ENCODE measurements at places on chromosomes 2 and 18.

DNA sequence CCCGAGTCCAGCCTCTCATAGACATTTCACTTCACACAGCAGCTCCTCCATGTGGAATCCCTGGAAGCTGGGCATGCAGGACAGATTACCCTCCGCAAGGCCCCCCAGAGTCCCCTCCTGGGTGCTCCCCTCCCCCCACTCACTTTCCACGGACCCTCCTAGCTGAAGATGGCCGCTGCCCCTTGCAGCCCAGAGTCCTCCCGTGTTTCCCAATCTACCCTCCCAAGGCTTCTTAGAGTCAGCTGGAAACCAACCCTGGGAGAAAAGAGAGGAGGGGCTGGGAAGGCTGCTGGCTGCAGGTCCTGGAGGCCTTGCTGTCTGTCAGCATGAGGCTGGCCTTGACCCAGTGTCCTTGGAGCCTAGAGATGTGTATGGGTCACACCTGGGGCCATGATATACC lies 49.0 kb upstream of the HAAO start:
- DNase-seq, result no peak

GRCh38 chr18:24019641-24020331 lies 5.2 kb downstream of the TTC39C start:
- peak; percentile 41 for DNase-seq

DNA sequence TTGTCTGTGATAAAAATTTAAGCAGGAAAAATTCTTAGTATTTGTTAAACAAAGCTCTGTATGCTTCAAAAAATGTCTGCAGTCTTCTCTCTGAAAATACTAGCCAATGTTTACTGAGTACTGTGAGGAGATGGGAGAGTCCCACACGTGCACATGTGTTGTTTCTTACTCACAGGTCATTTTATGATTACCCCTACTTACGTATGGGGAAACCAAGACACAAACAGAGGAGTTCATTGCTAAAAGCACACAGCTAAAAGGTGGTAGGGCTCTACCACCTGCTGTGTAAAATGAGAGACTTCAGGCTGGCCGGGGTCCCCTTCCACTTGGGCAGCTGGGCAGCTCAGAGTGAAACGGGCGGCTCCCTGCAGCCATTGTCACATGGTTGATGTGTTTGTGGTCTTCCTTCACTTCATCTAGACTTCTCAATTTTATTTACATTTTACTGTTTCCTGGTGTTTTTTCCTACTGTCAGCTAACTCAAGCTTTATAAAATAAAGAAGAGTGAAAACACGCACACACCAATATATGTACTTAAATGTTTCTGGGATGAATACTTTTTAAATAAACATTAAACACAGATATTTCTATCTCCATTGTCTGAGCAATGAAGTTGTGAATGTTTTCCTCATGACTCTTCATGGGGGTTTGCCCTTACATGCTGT lies 71.2 kb downstream of the MBP start:
- DNase-seq, result no peak

- DNase-seq, result no peak
Measured at GRCh38 chr2:11588228-11589110, 54.6 kb downstream of the GREB1 start.
